ENCODE measurements at places on chromosomes 7 and 10. TPM values are rescaled to one million over a fixed set of nuclear protein-coding genes. Genes with fewer than 3 reads are reported as not detected.

RTKN2 gene
- 1.6 TPM for total RNA-seq

TMEM184A gene
- 11.0 TPM for total RNA-seq

HYAL4 gene
- total RNA-seq: not detected

C10orf62 gene
- total RNA-seq: 1.6 TPM

GIMAP8 gene
- 24.3 TPM for total RNA-seq

MSS51 gene
- total RNA-seq: 2.4 TPM

PAX4 gene
- not detected for total RNA-seq

UNCX gene
- 2.0 TPM for total RNA-seq

IFIT2 gene
- total RNA-seq: 12.2 TPM

ZCWPW1 gene
- 3.0 TPM for total RNA-seq

TAF3 gene
- 8.7 TPM for total RNA-seq

PTER gene
- 22.2 TPM for total RNA-seq

PTPRZ1 gene
- total RNA-seq: 0.98 TPM

SPDYE2 gene
- total RNA-seq: 0.50 TPM

NXPH1 gene
- total RNA-seq: not detected

CYCS gene
- 94.3 TPM for total RNA-seq

ZP3 gene
- total RNA-seq: 17.5 TPM

SOSTDC1 gene
- total RNA-seq: 13.4 TPM

CYP17A1 gene
- total RNA-seq: 3.3 TPM

INHBA gene
- 5.9 TPM for total RNA-seq

Data from kidney (tissue), 22 donors.